Right ventricle myocardium inferior (tissue), 1 donor: ENCODE measurements at places on chromosomes 13 and 19.

DNA sequence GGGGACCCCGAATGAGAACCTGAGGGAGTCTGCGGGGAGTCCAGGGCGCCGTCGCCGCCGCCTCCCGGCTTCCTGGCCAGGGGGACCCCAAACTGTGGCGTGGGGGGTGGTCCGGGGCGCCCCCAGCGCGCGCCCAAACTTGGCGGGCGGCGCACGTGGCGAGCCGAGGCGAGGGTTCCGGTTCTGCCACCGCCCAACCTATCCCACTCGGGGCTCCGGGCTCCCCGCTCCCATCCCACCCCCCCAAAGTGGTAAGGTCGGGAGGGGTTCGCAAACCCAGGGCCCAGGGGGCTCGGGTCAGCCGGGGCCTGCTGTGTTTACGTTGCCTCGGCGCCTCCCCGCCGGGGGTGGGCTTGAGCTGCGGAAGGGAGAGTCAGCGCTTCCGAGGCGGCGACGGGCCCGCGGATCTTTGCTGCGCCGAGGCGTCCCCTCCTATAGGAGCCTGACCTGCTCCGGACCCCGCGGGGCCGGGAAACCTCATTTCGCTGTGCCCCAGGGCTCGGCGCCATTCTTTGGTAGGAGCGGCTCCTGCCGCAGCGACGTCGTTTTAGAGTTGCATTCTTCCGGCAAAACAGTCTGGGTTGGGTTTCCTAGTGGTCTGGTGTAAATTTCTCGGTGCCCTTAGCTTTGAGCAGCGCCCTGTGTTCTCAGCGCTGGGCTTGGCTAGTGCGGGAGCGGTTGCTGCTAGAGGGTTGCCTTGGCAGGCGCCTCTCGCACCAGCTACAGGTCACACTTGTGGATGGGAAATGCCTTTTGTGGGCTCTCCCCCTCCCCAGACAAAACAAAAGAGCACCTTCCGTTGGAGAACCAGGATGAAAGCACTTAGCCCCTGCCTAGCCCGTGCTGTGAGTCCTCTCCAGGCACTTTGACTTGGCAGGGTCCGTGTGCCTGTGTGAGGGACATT is 1.2 kb downstream of the DAZAP1 start:
- peak; percentile 83 for DNase-seq

DNA sequence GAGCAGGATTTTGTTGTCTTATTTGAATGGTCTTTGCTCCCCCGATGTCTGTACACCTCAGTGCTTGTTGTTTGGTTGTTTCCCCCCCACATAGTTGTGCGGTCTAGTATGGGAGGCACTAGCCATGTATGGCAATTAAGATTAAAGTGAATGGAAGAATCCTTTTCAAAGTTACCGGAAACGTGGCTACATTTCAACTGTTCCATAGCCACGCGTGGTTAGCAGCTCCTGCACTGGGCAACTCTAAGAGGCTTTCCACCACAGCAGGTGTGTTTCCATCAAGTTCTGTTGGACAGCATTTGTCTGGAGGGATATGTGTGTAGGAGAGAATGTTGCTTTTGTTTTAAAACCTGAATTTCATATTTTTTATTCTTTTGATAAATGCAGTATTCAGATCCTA is 247.3 kb downstream of the GGACT start:
- DNase-seq: no peak

GRCh38 chr13:50629966-50630365 is 213.5 kb downstream of the DLEU7 start:
- DNase-seq: no peak

GRCh38 chr19:18634612-18635297 is 2.1 kb upstream of the KLHL26 start:
- no peak for DNase-seq

GRCh38 chr13:79932556-79932955 is 408.4 kb downstream of the SPRY2 start:
- no peak for DNase-seq

- peak; percentile 75 for DNase-seq
Observed at GRCh38 chr13:50126993-50127725, 111.9 kb downstream of the KCNRG start.
